Memory B cell (primary cell): ENCODE measurements at places on chromosomes 3 and 15.

DNA sequence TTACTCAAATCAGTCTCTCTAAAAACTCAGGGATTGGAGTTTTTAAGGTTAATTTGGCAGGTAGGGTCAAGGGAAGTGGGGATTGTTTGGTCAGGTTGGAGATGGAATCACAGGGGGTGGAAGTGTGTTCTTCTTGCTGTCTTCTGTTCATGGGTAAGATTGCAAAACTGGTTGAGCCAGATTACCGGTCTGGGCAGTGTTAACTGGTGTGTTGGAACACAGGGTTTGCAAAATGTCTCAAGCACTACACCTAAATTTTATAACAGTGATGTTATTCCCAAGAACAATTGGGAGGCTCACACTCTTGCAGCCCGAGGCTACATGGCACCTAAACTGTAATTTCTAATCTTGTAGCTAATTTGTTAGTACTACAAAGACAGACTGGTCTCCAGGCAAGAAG lies 425.4 kb downstream of the PLOD2 start:
- DNase-seq: no peak

DNA sequence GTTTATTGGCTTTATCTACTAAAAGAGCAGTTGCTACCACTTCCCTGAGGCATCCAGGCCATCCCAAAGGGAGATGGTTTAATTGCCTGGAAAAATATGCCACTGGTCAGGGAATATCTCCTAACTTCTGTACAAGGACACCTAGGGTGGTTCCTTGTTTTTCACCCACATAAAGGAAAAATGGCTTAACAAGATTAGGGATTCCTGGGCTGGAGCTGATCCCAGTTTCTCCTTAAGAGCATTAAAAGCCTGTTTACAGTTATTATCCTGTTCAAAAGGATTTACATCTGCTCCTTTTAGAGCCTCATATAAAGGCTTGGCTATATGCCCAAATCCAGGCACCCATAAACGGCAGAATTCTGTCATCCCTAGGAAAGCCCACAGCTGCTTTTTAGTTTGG lies 70.2 kb upstream of the WNT7A start:
- no peak for DNase-seq

DNA sequence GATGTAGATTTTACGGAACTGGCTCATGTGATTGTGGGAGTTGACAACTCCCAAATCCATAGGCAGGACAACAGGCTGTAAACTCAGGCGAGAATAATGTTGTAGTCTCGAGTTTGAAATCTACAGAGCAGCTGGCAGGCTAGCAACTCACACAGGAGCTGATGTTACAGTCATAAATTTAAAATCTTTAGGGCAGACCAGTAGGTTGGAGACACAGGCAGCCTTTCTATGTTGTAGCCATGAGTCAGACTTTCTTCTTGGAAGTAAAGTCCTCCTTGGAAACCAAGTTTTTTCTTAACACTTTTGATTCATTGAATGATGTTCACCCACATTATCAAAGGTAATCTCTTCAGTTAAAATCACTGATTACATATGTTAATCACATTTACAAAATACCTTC lies 89.1 kb upstream of the ALCAM start:
- DNase-seq: no peak

DNA sequence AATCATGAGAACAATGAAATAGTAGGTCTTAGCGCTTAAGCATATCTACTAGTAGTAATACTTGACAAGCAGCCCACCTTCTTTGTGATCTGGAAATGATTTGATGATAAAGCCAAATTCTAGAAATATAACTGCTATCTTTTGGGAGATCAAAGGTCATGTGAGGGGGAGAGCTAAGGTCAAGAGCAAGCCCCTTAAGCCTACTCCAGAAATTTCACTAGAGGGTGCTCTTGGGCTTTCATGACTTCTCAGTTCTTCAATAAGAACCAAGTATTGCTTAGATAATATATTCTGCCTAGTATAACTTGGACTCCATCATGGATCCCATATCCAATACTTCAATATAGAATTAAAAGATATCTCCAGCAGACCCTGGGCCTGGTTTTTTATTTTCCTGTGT lies 319.6 kb downstream of the ZBTB20 start:
- DNase-seq: no peak

DNA sequence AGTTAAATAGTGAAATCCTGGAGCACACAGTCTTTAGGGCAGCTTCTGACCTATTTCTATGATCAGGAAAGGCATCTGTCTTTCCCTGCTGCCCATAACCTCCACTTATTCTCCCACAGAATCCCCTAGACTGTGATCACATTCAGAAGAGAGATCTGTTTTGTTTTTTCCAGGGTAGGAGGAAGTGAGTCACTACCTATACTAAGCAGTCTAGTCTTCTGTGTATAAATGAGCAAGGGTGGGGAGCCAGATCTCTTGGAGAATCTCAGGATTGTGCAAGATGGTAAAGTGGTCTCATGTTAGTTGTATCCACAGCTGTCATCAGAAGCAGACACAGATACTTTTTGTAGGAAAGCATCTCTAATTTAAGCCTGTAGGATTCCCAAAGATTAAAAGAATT lies 11.8 kb upstream of the FBXO22 start:
- no peak for DNase-seq

GRCh38 chr15:81311752-81312464 lies 12.0 kb downstream of the STARD5 start:
- peak; percentile 67 for DNase-seq

- no peak for DNase-seq
Observed at GRCh38 chr3:25381083-25381482, 47.0 kb upstream of the RARB start.

DNA sequence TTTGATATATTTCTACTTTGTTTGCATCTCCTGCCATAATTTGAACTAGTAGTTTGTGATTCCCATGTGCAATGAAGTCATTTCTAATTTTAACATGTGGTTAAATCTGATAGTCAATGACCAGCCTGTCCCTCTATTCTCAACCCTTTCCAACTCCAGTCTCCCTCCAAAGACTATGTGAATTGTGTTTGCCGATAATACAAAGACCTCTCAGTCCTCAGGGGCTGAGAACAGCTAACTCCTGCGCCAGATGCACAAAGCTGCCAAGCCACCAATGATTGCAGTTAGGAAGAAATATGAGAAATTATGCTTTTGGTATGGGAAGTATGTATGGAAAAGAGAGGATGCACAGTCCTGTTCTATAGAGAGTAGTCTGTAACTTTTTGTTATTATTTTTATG lies 54.0 kb downstream of the KCNH8 start:
- no peak for DNase-seq

GRCh38 chr3:111032677-111033076 lies 38.9 kb upstream of the NECTIN3 start:
- DNase-seq: no peak

DNA sequence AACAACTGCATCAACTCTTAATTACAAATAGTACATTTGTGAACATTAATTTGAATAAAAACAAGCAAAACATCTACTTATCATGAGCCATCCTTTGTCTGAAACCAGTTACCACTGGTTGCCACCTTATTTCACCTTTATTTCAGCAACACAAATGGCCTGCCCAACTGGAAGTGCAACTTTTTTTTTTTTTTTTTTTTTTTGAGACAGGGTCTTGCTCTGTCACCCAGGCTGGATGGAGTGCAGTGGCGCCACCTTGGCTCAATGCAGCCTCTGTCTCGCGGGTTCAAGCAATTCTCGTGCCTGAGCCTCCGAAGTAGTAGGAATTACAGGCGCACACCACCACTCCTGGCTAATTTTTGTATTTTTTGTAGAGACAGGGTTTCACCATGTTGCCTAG lies 13.1 kb downstream of the WDR82 start:
- no peak for DNase-seq

GRCh38 chr3:194095464-194095863 lies 40.5 kb upstream of the HES1 start:
- DNase-seq: no peak
